ENCODE measurements at places on chromosomes 2 and 18.

GRCh38 chr18:79186649-79187048 lies 117.5 kb downstream of the ATP9B start:
- DNase-seq = no peak

DNA sequence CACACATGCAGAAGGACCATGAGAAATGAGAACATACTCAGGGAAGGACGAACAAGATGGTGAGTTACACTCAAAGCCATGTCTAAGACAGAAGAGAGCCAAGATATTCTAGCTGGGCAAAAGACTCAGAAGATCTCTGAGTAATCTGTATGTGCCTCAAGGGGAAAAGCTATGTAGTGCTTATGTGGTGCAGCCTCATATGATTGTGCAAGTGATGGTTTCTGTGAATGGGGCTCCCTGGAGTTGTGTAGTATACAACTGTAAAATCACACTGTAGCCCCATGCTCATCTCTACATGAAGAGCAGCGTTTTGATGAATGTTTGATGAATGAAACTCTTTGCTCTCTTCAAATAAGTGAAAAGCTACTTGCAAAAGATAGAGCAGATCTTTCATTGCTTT lies 57.5 kb downstream of the OSR1 start:
- DNase-seq = no peak

- no peak for DNase-seq
Observed at GRCh38 chr2:46355756-46356155, 58.5 kb downstream of the EPAS1 start.

DNA sequence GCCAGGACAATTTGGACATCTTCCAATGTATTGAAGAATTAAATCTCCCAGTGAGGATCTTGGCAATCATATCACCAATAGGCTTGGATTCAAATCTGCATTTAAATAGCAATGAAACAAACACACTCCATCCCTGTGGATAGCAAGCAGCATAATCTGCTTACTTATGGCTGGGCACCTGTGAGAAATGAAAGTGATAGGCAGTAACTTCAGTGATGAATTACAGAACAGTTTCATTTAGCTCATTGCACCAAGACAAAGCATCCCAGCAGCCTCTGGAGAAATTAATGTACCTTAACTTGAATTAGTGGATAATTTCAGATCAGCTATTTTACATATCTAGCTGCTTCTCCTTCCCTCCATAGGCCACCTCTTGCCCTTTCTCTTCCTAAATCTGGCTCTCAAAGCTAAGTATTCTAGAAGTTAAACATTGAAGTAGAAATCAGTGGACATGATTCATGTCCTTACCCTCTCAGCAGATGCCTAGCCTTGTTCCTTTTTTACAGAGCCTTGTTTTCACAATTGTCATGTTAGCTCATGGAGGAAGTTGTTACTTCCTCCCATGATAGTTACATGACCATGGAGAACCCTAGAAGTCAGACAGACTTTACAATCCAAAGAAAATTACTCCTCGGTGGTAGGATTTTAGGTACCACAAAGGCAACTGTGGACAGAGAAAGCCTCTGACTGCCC lies 88.5 kb upstream of the TACR1 start:
- DNase-seq = no peak

GRCh38 chr2:67658820-67659219 lies 261.7 kb downstream of the ETAA1 start:
- DNase-seq = no peak

GRCh38 chr2:24721470-24721869 lies 71.7 kb downstream of the PTRHD1 start:
- DNase-seq = no peak

GRCh38 chr2:58107803-58108710 lies 61.5 kb downstream of the VRK2 start:
- DNase-seq = no peak

DNA sequence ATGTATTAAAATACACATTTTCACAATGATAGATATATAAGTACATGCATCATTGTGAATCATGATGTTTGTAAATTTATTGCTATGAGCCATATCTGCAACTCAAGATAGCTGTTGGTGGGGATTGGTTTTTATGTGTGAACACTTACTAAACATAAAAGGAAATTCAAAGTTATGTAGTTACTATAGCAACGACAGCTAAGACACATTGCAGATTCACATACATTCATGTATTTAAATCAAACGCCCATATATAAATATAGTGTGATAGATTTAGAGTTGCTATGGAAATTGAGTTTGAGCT lies 65.6 kb downstream of the MAPRE2 start:
- DNase-seq = no peak

GRCh38 chr2:96265349-96265839 lies 403 bp downstream of the TMEM127 start:
- DNase-seq = peak; percentile 20

GRCh38 chr2:162967811-162968210 lies 129.2 kb upstream of the KCNH7 start:
- DNase-seq = no peak

DNA sequence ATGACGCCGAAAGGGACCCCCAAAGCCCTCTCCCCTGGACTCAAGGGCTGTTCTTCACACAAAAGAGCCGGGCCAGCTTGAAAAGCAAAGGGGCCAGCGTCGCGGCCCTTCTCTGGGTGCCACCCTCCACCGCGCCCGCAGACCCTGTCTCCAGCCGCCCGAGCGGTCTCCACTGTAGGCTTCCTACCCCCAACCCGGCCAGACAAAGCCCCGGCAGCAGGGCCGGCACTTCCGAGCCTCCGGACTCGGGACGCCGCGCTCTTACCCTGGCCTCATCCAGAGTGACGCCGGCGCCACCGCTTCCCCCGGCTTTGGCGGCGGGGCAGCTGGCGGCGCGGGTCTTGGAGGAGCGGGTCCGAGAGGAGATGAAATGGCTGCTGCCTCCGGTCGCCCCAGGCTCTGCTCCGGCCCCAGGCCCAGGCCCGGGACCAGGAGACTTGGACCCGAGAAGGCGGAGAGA lies 603 bp downstream of the ATAD2B start:
- peak; percentile 40 for DNase-seq

DNA sequence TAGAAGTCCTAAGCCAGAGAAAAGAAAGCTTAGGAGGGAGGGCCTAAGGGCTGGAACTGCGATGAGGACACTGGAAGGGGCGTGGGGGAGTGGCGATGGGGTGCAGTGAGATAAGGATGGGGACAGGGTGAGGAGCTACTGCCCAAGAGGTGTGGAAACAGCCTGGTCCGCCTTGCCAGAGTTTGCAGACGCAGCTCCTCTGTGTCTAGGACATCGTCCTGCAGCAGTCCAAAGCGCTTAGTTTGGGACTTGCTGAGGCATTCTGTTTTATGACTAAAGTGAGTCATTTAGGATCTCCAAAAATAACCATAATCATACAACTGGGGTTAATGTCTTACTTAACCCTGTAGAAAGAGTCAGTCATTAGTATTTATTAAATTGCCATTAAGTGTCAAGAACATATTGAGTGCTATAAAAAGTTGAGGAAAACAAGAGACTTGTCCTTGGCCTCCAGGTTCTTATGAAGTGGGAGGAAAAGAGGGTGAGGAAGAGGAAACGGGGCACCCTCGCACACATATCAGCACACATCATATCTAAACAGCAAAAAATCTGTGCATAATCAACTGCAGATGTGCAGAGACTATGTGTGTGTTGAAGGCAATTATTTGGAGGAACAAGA lies 74.8 kb downstream of the CDK15 start:
- DNase-seq = no peak

DNA sequence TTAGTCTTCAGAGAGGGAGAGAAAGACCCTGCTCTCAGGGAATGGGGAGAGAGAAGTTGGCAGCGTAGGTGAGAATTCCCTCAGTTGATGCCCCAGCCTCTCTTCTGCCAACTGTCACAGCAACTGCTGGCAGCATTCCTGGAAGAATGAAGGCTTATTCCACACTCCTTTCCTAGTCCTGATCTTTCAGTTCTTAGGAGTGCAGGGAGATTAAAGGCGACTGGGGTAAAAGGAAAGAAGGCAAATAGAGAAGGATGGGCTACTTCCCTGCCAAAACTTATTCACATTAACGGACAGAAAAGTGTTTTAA lies 65.9 kb upstream of the ACAA2 start:
- DNase-seq = no peak

GRCh38 chr2:26971911-26972786 lies 1.7 kb downstream of the MAPRE3 start:
- DNase-seq = no peak

GRCh38 chr2:182422864-182423263 lies 4.0 kb downstream of the PDE1A start:
- no peak for DNase-seq

DNA sequence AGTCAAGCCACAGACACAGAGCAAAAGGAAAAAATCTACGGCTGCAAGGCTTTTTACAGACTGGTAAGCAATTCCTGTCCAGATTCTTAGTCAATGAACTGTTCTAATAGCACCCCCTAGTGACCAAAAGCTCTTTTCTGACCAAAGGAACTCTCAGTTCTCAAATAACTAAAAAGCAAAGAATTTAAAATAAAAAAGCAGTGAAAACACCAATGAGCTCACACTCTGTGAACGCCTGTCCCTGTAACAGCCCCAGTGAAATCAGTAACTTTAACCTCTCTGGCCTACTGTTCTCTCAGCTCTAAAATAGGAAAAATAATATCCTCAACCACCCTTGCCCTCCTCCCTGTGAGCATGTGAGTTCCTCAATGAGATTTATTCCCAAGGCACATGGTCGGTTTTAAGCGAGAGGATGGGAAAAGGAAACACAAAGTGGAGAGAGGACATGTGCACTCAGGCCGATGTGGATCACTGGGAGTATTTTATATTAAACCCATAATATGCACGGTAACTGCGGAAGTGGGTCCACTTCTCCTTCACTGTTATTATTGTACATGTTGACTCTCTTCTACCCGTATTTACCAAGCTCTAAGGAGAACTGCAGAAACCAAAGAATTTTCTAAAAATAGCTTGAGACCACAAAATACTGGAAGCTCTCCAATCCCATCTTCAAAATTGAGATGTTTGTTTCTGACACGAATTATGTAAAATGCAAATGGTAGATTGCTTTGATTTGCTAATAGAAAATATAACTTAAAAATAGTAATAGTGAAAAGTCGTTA lies 128.5 kb downstream of the STK39 start:
- DNase-seq = peak; percentile 77

DNA sequence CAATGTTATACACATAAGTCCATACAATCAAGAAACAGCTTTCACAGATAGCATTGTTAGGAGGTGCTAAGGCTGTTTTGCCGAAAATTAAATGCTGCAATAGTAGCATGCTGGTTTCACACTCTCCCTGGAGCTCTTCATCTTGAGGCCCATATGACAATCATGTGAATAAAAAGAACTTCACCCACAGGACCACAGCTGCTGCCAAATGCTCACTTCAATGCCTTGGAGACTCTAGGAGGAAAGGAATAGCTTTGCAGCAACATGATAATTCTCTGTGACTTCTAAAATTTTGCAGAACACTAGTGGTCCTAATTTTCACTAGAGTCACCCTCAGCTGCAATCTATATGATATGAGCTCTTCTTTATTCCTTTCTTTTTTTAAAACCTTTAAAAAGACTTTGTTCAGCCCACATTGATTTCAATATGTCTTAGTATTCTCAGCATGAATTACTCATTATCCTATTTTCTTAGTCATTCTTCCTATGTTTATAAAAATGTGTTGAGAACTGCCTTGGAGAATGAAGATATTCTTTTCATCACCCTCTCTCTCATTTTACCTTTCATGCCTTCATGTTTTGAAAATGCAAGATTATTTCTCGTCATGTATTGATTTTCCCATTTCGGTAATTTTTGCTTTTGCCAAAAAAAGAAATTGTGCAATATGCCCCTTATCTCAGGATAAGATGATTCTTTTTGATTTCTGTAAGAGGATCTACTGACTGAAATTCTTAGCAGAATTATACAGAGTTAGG lies 108.2 kb downstream of the PDE1A start:
- no peak for DNase-seq

- no peak for DNase-seq
Observed at GRCh38 chr2:224347176-224348051, 54.5 kb downstream of the FAM124B start.

- DNase-seq = no peak
Observed at GRCh38 chr2:203889944-203890343, 22.4 kb downstream of the CTLA4 start.

GRCh38 chr2:169977530-169977929 lies 150.3 kb downstream of the UBR3 start:
- DNase-seq = no peak

GRCh38 chr2:121037480-121037879 lies 247.5 kb downstream of the TFCP2L1 start:
- no peak for DNase-seq

- DNase-seq = no peak
Observed at GRCh38 chr18:48129621-48130082, 199.2 kb upstream of the SMAD2 start.

DNA sequence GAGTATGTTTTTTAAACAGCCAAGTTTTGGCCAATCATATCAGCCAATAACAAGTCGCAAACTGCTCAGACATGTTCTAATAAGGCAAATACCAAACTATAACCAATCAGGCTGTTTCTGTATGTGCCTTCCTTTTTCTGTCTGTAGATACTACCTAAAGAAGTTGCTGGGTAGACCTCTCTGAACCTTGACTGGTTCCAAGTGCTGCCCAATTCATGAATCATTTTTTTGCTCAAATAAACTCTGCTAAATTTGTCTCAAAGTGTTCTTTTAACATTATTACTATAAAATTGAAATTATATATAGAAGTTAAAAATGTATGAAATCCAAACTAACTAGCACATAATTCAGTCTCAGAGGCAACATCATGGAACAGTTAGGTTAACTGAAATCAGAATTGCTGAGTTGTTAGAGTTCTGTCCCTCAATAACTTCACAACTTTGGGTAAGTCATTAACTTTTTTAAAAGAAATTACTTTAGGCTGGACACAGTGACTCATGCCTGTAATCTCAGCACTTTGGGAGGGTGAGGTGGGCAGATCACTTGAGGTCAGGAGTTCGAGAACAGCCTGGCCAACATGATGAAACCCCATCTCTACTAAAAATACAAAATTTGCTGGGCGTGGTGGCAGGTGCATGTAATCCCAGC lies 4.9 kb upstream of the TTC21B start:
- no peak for DNase-seq

- DNase-seq = no peak
Observed at GRCh38 chr2:58926112-58926511, 685.0 kb upstream of the FANCL start.

- DNase-seq = no peak
Observed at GRCh38 chr2:158984604-158985135, 16.2 kb downstream of the TANC1 start.

DNA sequence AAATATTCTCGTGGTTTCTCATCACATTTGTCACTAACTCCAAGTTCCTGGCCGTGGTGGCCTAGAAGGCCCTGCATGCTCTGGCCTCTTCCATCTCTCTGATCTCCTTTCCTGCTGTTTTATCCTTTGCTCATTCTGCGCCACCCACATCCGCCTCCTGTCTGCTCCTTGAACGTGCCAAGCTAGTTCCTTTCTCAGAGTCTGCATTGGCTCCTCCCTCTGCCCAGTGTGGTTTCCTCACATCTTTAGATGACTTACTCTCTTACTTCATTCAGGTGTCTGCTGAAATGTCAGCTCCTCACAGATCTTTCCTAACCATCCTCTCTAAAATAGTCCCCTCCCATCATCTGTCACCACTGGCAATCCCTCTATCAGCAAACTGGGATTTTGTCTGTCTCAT lies 158.6 kb upstream of the RBMS1 start:
- DNase-seq = no peak

Data from NT2/D1 (cell line).